Epithelial cell of esophagus (primary cell): ENCODE measurements at places on chromosomes 16 and 17.

DNA sequence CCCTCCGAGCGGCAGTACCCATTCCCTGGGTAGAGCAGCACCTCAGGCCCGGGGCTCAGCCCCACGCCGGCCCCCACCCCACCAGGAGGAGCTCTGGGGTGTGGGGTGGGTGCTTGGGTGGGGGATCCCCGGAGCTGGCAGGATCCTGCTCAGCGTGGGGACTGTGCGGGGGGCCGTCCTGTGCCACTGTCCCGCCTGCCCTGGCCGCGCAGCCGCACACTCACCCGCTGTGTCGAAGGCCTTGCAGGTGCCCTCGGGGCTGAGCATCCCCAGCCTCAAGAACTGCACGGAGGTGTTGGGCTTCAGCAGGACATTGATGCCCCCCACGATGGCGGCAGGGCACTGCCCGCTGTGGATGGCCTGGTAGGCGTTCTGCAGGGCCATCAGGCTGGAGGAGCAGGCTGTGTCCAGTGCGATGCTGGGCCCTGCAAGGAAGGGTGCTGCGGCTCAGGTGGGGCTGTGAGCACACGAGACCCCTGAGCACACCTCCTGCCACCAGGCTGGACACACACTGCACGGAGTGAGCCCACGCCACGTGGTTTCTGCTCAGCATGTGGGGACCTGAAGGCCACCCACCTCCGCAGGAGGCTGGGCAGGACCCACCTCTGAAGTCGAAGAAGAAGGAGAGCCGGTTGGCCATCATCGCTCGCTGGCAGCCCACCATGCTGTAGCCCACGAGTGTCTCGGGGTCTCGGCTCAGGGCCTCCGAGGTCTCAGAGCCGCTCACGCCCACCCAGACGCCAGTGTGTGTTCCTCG, 4.9 kb downstream of the FASN start:
- no peak for DNase-seq

- no peak for DNase-seq
Measured at GRCh38 chr16:79971237-79971572, 370.7 kb upstream of the MAF start.

DNA sequence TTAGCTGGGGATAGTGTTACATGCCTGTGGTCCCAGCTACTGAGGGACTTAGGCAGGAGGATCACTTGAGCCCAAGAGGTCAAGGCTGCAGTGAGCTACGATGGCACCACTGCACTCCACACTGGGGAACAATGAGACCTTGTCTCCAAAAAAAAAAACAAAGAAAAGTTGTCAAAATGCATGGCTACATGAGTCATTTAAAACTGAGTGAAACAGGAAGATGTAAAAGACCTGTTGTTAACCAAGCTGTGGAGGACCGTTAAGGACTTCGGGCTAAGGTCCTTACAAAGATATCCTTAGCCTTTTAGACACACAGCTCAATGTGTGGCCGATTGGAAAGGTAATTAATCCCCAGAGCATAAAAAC, 25.1 kb downstream of the ZP2 start:
- DNase-seq: no peak

GRCh38 chr17:19833914-19834313, 33.8 kb downstream of the ULK2 start:
- DNase-seq: peak; percentile 2

- no peak for DNase-seq
Measured at GRCh38 chr16:78796221-78796866, 696.9 kb downstream of the WWOX start.

DNA sequence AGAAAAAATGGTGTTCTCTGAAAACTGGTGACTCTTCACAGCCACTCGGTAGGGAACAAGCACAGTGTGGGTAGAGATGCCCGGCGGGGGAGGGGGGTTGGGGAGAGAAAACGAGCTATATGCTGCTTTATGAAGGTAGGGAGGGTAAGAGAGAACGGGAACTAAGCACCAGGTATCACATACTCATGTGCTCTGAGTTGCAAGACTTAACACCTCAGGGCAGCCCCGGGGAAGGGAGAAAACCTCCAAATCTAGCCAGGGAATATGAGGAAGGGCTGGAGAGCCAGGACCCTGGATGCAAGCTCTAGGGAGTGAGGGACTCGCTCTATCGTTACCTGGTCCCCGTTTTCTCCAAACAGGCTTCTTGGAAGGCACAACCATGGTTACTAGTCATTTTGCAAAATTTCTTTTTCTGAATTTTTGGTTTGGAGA, 35.3 kb downstream of the HIC1 start:
- DNase-seq: no peak
